CD4-positive, alpha-beta memory T cell (primary cell): ENCODE measurements at places on chromosomes 5 and 9. TPM values are rescaled to one million over a fixed set of nuclear protein-coding genes. Genes with fewer than 3 reads are reported as not detected.

DNA sequence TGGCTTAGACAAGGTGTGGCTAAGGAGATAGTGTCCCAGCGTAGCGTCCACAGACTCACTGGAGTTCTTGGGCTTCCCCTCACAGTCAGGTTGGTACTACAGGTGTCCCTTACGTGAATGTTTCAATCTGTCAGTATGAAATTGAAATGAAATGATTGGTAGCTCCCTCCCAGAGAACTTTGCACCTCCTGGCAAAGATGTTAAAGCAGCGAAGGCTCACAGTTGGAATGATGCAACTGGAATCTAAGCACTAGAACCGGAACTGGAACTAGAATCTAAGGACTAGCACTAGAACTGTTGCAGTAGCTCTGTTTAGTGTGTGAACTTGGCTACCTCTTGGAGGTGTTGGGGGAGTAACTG is 1.1 kb downstream of the SLC31A1 start:
- H3K27me3 ChIP-seq = no peaks in the 10 kb centered on the region
- peaks cover 34% of the 10 kb centered on the region for H3K4me1 ChIP-seq
- no peak overlapping the region for H3K27ac ChIP-seq
- DNase-seq = no peak

DNA sequence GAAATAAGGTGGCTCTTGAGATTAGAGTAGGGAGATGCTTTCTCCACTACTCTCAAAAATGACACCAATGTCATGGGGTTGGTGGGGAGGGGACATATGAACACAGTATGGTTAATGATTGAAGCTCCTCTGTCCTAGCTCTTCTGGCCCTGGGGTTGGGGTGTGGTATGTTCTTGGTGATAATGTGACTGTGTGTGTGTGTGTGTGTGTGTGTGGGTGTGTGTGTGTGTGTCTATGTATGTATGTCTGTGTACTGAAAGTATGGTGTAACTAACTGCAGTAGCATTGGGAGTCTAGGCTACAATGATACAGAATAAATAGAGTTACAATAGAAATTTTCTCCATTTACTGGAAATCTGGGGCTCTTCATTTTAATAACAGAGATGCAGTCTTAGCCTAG is 121.0 kb upstream of the CD180 start:
- H3K36me3 ChIP-seq = no peaks in the 10 kb centered on the region
- H3K27me3 ChIP-seq = no peaks in the 10 kb centered on the region
- no peaks in the 10 kb centered on the region for H3K4me1 ChIP-seq
- no peak overlapping the region for H3K4me3 ChIP-seq

GRCh38 chr9:75912951-75913350 is 22.5 kb downstream of the PCSK5 start:
- H3K4me3 ChIP-seq = no peak overlapping the region
- H3K27me3 ChIP-seq = no peaks in the 10 kb centered on the region
- no peaks in the 10 kb centered on the region for H3K4me1 ChIP-seq
- no peak for DNase-seq
- H3K27ac ChIP-seq = no peak overlapping the region

- no peak overlapping the region for H3K4me3 ChIP-seq
- H3K27me3 ChIP-seq = no peaks in the 10 kb centered on the region
- H3K36me3 ChIP-seq = no peaks in the 10 kb centered on the region
- H3K27ac ChIP-seq = no peak overlapping the region
These were observed 37.5 kb downstream of the ZCCHC7 start for GRCh38 chr9:37157726-37158377.

GRCh38 chr5:37921452-37921851 is 81.6 kb upstream of the GDNF start:
- H3K36me3 ChIP-seq = no peaks in the 10 kb centered on the region
- H3K4me3 ChIP-seq = no peak overlapping the region
- DNase-seq = no peak
- no peaks in the 10 kb centered on the region for H3K4me1 ChIP-seq

GRCh38 chr9:104842698-104843097 is 78.8 kb downstream of the NIPSNAP3B start:
- H3K4me1 ChIP-seq = no peaks in the 10 kb centered on the region
- DNase-seq = no peak
- no peak overlapping the region for H3K4me3 ChIP-seq
- no peak overlapping the region for H3K27ac ChIP-seq
- H3K27me3 ChIP-seq = no peaks in the 10 kb centered on the region
- no peaks in the 10 kb centered on the region for H3K36me3 ChIP-seq

DNA sequence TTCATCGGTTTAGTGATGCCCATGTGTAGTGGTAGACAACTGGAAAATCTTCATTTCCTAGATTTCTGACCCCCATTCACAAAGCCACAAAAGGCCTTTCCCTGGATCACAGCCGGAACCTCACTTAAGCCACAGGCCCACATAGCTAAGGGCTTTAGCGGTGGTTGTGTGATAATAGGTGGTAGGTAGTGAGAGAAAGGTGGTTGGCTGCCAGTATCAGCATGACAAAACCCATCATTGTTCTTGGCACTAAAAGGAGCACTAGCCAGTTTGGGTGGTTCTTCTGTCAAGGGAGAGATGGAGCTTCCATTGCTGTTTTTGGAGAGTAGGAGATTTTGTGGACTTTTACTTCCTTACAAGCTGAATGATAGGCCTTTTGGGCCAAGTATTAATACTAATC is 9.7 kb upstream of the SLC36A2 start:
- H3K4me3 ChIP-seq = no peak overlapping the region
- no peaks in the 10 kb centered on the region for H3K27me3 ChIP-seq
- no peaks in the 10 kb centered on the region for H3K36me3 ChIP-seq
- H3K4me1 ChIP-seq = no peaks in the 10 kb centered on the region
- DNase-seq = no peak

DNA sequence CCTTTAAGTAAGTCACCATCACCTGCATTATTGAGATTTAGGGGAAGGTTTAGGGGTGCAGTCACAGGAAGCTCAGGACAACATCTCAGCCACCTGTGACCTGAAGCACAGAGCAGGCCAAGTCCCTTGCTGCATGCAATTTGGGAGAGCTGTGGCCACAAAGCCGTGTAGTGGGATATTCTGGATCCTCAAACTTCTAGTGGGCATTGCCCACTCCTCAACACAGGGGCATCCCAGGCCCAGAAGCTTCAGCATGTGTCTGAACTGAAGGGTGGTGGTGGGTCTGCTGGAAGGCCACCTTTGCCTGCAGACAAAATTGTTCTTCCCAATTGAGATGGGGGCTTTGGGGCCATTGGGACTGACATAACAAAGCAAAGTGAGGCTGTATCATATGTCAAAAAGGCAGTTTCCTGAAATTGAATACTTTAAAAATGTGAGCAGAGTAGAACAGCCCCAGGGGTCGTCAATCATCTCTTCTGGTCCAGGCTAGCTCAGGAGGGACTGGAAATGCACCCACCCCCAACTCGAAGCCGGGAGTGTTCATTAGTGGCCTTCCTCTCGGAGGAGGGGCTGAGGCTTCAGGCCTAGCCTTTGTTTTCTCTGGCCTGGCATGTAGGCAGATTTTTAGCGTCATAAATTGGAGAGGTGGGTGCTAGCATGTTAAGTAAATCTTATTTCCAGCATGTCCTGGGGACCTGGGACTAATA is 2.8 kb upstream of the GADD45G start:
- no peak for DNase-seq
- no peaks in the 10 kb centered on the region for H3K27me3 ChIP-seq
- no peak overlapping the region for H3K4me3 ChIP-seq
- H3K36me3 ChIP-seq = no peaks in the 10 kb centered on the region
- no peak overlapping the region for H3K27ac ChIP-seq
- H3K4me1 ChIP-seq = peaks cover 31% of the 10 kb centered on the region

- no peak overlapping the region for H3K27ac ChIP-seq
- H3K27me3 ChIP-seq = no peaks in the 10 kb centered on the region
- H3K36me3 ChIP-seq = no peaks in the 10 kb centered on the region
- no peak overlapping the region for H3K4me3 ChIP-seq
These were observed 124.8 kb downstream of the FRMD3 start for GRCh38 chr9:83413367-83413766.

DNA sequence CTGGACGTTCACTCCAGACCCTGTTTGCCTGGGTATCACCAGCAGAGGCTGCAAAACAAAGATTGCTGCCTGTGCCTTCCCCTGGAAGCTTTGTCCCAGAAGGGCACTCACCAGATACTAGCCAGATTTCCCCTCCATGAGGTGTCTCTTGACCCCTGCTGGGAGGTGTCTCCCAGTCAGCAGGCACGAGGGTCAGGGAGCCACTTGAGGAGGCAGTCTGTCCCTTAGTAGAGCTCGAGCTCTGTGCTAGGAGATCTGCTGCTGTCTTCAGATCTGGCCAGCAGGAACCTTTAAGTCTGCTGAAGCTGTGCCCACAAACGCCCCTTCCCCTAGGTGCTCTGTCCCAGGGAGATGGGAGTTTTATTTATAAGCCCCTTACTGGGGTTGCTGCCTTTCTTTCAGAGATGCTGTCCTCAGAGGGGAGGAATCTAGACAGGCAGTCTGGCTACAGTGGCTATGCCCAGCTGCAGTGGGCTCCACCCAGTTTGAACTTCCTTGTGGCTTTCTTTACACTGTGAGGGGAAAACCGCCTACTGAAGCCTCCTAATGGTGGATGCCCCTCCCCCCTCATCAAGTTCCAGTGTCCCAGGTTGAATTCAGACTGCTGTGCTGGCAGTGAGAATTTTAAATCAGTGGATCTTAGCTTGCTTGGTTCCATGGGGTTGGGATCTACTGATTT is 253.9 kb downstream of the SPATA31D1 start:
- H3K27ac ChIP-seq = no peak overlapping the region
- no peaks in the 10 kb centered on the region for H3K4me1 ChIP-seq
- no peak overlapping the region for H3K4me3 ChIP-seq
- no peak for DNase-seq
- no peaks in the 10 kb centered on the region for H3K36me3 ChIP-seq

- H3K27me3 ChIP-seq = no peaks in the 10 kb centered on the region
- DNase-seq = no peak
- H3K4me1 ChIP-seq = peaks cover 51% of the 10 kb centered on the region
- peaks cover 3% of the 10 kb centered on the region for H3K36me3 ChIP-seq
- H3K4me3 ChIP-seq = no peak overlapping the region
These were observed 42.3 kb downstream of the CAMK4 start for GRCh38 chr5:111266491-111266890.

DNA sequence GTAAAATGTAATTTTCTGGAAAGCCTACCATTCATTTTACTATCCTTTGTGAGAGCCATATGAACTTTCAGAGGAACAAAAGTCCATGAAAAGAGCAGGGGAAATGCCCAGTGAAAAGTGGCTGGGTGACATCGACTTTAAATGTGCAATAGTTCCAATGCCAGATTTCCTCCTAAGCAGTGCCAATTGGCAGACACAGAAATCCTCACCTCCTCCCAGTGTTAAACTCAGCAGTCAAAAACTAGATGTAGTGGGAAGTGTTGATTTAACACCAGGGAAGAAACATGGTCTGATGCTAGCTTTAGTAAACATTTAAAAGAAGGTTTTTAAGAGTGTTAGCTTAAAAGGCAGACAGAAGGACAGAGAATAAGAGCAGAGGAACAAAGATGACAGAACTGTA is 2055.2 kb downstream of the MAT2B start:
- H3K4me3 ChIP-seq = no peak overlapping the region
- H3K27ac ChIP-seq = no peak overlapping the region
- no peaks in the 10 kb centered on the region for H3K4me1 ChIP-seq
- no peaks in the 10 kb centered on the region for H3K27me3 ChIP-seq

- no peaks in the 10 kb centered on the region for H3K4me1 ChIP-seq
- no peak overlapping the region for H3K27ac ChIP-seq
- no peak overlapping the region for H3K4me3 ChIP-seq
- no peaks in the 10 kb centered on the region for H3K36me3 ChIP-seq
- H3K27me3 ChIP-seq = no peaks in the 10 kb centered on the region
These were observed 263.7 kb downstream of the TENT4A start for GRCh38 chr5:6976971-6977370.

- no peak for DNase-seq
- H3K4me1 ChIP-seq = no peaks in the 10 kb centered on the region
- no peaks in the 10 kb centered on the region for H3K36me3 ChIP-seq
- H3K27ac ChIP-seq = no peak overlapping the region
These were observed 279.3 kb upstream of the DAP start for GRCh38 chr5:11040345-11040744.

PRSS3 gene
- total RNA-seq = not detected

GRIA1 gene
- total RNA-seq = not detected

AJM1 gene
- 2.4 TPM for total RNA-seq

BARHL1 gene
- total RNA-seq = not detected

FYB1 gene
- 596 TPM for total RNA-seq

ZNF879 gene
- total RNA-seq = 15.9 TPM

ACOT12 gene
- total RNA-seq = not detected

PAM gene
- total RNA-seq = 31.0 TPM

HINT1 gene
- 278 TPM for total RNA-seq
